ENCODE measurements at places on chromosomes 7 and 10. TPM values are rescaled to one million over a fixed set of nuclear protein-coding genes. Genes with fewer than 3 reads are reported as not detected.

GRCh38 chr7:29929018-29929807 is 60.4 kb downstream of the SCRN1 start:
- DNase-seq, result no peak

DNA sequence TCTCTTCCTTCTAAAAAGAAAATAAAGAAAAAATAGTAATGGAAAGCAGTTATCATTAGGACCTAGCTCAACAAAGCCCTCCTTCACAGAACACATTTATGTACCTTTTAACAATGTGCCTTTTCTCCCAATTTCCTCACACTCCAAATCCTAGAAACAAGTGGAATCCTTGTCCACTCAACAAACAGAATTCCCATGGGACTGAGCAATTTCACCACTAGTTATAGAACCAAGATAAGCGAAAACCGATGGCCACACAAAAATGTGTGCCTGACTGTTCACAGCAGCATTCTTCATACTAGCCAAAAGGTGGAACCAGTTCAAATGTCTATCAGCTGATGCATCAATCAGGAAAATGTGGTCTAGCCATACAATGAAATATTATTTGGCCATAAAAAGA is 17.3 kb downstream of the DCLRE1C start:
- no peak for DNase-seq

GRCh38 chr7:12769444-12769843 is 82.0 kb downstream of the ARL4A start:
- DNase-seq, result no peak

GRCh38 chr10:73732931-73733623 is 11.1 kb upstream of the SEC24C start:
- DNase-seq, result no peak

GRCh38 chr7:17289074-17289645 is 9.3 kb upstream of the AHR start:
- peak; percentile 45 for DNase-seq

- DNase-seq, result no peak
These were observed 303.6 kb downstream of the GPAM start for GRCh38 chr10:111879969-111880368.

- no peak for DNase-seq
These were observed 10.9 kb upstream of the BHLHA15 start for GRCh38 chr7:98200364-98200763.

- DNase-seq, result no peak
These were observed 430.4 kb downstream of the GRID1 start for GRCh38 chr10:85936161-85936560.

GRCh38 chr7:82105463-82105862 is 335.6 kb upstream of the HGF start:
- no peak for DNase-seq

DNA sequence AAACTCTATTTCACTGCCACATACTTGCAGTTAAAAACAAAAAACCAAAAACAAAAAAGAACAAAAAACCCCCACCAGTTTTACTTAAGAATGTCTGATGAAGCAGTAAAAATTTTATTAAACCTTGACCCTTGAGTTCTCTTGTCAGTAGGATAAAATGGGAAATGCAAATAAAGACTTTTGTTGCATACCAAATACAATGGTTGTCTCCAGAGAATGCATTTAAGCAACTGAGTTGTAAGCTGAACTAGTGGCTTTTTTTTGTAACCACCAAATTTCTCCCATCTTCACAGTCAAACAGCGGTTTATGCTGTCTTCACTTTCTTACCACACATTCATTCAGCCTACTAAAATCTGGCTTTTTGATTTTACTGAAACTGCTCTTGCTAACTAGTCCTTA is 3.1 kb downstream of the SYPL1 start:
- DNase-seq, result no peak

- no peak for DNase-seq
These were observed 35.1 kb upstream of the PDLIM1 start for GRCh38 chr10:95325863-95326262.

GRCh38 chr10:110279407-110279986 is 25.2 kb downstream of the SMNDC1 start:
- peak; percentile 68 for DNase-seq

- no peak for DNase-seq
These were observed 82.7 kb upstream of the GPR22 start for GRCh38 chr7:107387128-107387527.

DNA sequence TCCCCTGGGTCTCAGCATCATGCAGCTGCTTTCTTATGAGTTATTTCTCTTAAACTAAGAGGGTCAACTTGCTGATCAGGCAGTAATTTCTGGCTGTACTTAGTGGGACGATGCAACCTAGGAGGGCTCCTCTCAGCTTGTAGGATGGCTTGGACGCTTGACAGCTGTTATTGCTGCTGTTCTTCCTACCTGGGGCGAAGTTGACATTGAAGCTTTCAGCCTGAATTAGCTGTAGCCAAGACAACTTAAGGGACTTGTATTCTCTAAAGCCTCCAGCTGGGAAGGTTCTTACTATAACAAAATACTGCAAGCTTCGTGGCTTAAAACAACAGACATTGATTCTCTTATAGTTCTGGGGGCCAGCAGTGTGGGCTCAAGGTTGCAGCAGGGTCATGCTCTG is 224.9 kb downstream of the ACTR3B start:
- no peak for DNase-seq

GRCh38 chr7:20083781-20084180 is 133.4 kb downstream of the MACC1 start:
- DNase-seq, result no peak

DNA sequence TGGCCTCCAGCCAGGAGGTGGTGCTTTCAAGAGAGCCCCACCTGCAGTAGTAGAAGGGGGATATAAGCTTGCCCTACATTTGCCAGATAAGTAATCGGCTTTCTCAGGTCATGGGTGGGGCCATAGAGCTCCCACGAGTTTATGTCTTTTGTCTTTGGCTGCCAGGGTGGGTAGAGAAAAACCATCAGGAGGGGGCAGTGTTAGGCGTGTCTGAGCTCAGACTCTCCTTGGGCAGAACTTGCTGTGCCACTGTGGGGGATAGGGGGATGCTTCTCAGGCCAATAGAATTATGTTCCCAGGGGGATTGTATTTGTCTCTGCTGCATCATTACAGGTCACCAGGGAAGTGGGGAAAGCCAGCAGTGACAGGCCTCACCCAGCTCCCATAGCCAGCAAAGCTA is 12.3 kb upstream of the MRPS33 start:
- DNase-seq, result no peak

GRCh38 chr7:133511708-133512107 is 258.8 kb downstream of the EXOC4 start:
- no peak for DNase-seq

- no peak for DNase-seq
These were observed 190.9 kb downstream of the FANK1 start for GRCh38 chr10:126087153-126087680.

GRCh38 chr10:3145366-3145765 is 27.2 kb downstream of the PITRM1 start:
- DNase-seq, result no peak

DNA sequence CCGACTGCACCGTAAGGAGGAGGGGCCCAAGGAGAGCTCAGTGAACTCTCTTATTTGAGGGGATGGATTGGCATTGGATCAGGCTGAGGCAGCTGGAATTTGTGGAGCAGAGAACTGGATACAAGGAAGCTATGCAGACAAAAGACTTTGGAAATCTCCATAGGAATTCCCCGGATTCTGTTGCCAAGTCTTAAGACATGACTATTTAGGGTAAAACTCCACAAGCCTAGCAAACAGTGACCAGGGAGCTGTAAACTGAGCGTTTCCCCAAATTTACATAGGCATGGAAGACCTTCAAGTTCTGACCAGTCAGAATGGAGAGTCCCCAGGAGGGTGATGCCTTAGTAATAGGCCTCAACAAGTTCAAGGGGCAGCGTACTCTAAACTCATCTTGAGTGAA is 82.5 kb upstream of the PCBD1 start:
- no peak for DNase-seq

DNA sequence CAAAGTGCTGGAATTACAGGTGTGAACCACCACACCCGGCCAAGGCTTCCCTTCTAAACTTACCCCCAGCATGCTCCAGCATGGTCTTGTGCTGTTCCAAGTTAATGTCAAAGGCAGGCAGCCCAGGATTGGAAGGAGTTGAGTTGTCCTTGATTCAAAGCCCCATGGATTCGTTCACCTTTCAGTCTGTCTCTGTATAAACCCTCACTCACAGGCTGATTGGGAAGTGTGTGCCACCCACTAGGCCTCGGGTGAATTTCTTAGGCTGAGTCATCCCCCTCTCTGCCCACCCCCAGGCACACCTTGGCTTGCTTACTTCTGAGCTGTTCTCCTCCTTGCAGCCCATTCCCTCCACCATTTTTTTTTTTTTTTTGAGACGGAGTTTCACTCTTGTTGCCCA is 13.3 kb upstream of the PRDX3 start:
- DNase-seq, result no peak

DNA sequence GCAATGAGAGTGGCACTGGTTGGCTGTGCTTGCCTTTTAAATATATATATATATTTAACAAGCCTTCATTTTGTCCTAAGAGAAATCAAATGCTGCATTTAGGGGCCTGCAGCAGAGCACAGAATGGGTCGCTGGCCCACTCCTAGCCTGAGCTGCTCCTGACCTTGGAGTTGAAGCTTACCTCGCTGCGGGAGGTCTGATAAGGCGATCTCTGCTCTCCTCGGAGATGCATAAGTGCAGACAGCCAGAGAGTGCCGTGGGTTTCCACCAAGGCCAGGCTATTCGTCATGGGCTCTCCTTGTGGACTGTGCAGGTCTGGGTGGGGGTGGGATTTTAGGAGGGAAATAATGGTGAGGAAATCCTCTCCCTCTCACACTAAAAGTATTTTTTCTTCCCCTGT is 99.5 kb upstream of the IKZF1 start:
- DNase-seq, result no peak

GRCh38 chr7:92790992-92791391 is 45.4 kb downstream of the CDK6 start:
- no peak for DNase-seq

DNA sequence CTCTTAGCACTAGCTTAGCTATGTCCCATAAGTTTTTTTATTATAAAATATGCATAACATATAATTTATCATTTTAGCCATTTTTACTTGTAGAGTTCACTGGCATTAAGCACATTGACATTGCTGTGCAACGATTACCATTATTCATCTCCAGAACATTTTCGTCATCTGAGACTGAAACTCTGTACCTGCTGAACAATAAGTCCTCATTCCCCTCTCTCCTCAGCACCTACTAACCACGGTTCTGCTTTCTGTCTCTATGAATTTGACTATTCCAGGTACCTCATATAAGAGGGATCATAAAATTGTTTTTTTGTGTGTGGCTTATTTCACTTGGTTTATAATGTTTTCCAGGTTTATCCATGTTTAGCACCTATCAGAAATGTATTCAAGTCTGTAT is 64.1 kb downstream of the SHOC2 start:
- DNase-seq, result no peak

GRCh38 chr10:79189853-79190435 is 121.2 kb downstream of the ZMIZ1 start:
- no peak for DNase-seq

GRCh38 chr10:110483633-110484032 is 14.1 kb upstream of the DUSP5 start:
- no peak for DNase-seq

DNA sequence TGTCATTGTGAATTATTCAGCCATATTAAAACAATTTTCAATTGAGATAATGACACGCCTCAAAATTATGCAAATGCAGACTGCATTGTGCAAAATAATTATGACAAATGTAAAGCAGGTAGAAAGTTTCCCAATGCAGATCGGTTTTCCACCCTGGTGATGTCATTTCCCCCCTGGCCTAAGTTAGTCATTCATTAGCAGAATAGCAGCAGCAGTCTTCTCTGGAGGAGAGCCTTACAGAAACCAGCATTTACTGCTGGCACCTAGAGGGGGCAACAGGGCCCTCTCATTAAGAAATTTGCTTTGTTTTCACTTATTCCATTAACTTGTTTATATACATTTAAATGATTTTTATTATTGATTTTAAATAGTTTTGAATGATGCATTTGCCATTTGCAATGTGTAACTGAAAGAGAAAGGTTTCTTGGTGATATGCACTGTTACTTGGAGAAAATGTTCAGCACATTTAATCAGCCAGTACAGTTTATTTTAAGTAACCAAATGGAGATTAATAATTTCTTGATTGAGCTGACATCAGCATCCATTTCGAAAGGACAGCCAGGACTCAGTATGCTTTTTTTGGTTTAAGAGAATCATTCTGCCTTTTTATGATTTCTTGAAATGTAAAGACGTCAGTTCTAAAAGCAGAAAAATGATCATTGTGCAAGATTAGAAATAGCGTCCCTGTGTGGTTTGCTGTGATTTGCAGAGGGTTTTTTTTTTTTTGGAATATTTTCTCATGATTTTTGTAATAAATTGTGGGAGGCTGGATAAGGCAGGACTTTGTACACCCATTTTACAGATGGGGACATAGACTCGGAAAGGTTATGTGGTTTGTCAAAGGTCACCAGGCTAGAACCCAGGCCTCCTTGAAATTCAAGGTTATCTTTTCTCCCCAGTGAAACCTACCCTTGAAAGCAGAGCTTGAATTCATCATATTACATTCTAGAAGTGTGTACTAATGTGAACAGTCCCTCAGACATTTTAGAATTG is 3.5 kb downstream of the ARID5B start:
- no peak for DNase-seq

GRCh38 chr10:12412666-12413368 is 63.5 kb downstream of the CAMK1D start:
- no peak for DNase-seq

GRCh38 chr10:58512491-58513187 is at the start of gene BICC1:
BICC1 (plus strand) TSS chr10:58512872; CDS start chr10:58513144, 272 bp downstream.
- DNase-seq, result peak; percentile 16

The TMEM213 gene
- 0.12 TPM for total RNA-seq

The CLDN3 gene
- 129 TPM for total RNA-seq

The DRGX gene
- not detected for total RNA-seq

The NODAL gene
- 0.12 TPM for total RNA-seq

The RADIL gene
- 2.4 TPM for total RNA-seq

The BET1 gene
- total RNA-seq, result 24.7 TPM

The C10orf53 gene
- not detected for total RNA-seq

The VWC2 gene
- 0.23 TPM for total RNA-seq

The SLC29A3 gene
- total RNA-seq, result 11.6 TPM

The NME8 gene
- 0.89 TPM for total RNA-seq

The TCF7L2 gene
- 35.3 TPM for total RNA-seq

The AKR1B15 gene
- 43.2 TPM for total RNA-seq

The CRTAC1 gene
- total RNA-seq, result 1.6 TPM

The ATP6V0A4 gene
- total RNA-seq, result not detected

The UNC5B gene
- total RNA-seq, result 115 TPM

The SLC26A4 gene
- total RNA-seq, result 0.52 TPM

The TMEM139 gene
- 47.8 TPM for total RNA-seq

The GRM3 gene
- 0.09 TPM for total RNA-seq

The C10orf62 gene
- total RNA-seq, result 1.0 TPM

The HOXA5 gene
- total RNA-seq, result 0.81 TPM

All from mucosa of gallbladder (tissue), 1 donor.